ENCODE measurements at places on chromosomes 5 and 9.

DNA sequence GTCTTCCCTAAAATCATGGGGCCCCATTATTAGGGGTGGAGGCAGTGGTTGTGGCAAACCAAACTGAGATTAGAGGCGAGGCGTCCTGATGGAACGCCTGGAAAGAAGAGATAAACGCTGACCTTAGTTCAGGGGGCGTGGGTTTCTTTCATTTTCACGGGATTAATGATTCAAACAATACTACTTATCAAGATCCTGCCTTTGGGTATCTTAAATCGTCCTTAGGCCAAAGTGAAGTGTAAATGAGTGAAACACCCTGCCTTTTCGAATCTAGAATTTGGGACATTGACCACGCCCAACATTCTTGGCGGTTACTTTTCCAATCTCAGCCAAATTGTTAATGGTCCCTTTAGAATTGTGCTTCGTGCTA lies 1.0 kb upstream of the UBTD2 start:
- no peak for DNase-seq

DNA sequence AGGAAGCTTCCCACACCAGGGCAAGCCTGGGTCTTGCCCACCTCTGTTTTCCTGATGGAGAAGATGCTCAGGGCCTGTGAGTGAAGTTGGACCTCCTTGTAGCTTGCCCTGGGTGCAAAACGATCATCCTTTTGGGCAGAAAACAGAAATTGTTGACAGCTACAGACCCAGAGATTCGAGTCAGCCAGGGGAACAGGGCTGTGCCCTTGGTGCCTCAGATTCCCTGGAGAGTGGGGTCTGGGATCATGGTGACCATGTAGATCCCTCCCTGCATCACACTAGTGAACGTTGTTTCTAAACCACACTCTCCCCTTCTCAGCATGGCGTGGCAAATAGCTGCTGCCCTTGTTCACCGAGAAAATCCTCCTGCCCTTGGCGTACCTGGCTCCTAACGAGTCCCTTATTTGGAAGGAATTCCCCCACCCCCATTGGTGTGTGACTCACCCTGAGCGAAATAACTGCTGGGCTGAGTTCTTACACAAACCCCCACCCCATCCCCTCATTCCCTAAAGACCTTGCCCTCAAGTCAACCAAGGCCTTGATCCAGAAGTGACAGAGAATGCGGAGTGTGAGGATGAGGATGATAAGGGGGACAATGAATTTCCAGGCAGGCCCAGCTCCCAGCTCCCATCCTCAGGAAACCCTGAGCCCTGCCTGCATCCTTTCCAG lies 1.1 kb upstream of the DCANP1 start:
- DNase-seq, result no peak

DNA sequence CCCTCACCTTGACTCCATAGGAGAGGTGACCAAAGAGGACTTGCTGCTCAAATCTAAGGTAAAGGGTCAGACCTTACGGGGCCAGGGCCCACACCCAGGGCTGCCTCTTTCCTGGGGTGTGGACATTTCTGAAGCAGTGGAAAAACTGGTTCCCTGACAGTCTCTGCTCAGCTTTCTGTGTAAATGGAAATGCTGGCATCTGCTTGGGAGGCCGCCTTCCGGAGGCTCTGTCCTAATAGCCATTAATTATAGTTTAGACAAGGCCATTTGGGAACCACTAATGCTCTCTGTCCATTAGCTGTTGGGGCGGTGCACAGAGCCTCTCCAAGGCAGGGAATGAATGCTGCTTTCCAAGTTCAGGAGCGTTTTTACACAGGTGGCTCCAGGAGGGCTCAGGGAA lies 17.3 kb downstream of the USP20 start:
- DNase-seq, result no peak

- DNase-seq, result no peak
Measured at GRCh38 chr9:28215536-28216299, 642.4 kb upstream of the C9orf72 start.

DNA sequence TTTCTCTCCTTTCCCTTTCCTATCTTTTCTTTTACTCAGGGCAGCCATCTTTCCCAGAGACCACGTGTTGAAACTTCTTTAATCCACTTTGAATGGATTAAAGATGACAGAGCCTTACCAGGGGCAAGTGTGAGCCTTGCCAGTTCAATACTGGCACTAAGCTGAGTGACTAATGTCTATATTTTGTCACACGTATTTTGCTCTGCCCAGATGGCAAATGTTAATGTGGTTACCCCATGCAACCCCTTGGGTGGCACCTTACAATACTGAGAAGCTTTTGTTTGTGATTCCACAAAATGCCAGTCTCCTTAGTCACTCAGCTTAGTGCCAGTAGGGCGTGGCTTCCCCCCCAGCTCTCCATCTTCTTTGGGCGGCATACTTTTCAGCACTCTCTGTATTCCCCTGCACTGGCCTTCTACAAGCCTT lies 24.8 kb downstream of the ANXA1 start:
- no peak for DNase-seq

- DNase-seq, result no peak
Measured at GRCh38 chr5:76670508-76670907, 45.4 kb upstream of the F2R start.

GRCh38 chr9:35186524-35186923 lies 24.7 kb downstream of the UNC13B start:
- DNase-seq, result no peak

DNA sequence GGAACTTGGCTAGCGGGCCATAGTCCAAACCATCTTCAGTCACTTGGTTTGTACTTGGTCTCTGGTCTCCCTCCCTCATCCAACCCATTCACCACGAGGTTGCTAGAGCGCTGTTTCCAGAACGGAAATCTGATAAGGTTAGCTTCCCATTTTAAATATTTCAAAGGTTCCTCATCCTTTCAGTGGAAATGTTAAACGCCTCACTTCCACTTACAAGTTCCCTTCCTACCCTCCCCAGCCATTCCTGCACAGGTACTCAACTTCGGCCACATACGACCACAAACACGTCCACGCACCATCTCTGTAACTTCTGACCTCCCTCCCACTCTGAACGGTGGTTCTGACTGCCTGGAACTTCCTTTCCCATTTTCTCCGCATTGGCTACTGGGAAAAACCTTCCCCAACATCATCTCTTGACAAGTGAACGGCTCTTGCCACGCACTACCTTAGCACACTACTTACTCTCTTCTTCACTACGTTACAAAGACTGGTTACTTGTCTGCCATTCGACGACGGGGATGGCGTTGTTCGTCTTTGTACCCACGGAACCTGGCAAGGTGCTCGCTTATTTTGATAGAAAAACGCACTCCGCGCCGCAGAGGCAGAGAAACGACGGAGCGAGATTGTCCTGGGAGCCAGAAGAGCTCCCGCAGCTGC lies 629 bp downstream of the CCNH start:
- peak; percentile 33 for DNase-seq

DNA sequence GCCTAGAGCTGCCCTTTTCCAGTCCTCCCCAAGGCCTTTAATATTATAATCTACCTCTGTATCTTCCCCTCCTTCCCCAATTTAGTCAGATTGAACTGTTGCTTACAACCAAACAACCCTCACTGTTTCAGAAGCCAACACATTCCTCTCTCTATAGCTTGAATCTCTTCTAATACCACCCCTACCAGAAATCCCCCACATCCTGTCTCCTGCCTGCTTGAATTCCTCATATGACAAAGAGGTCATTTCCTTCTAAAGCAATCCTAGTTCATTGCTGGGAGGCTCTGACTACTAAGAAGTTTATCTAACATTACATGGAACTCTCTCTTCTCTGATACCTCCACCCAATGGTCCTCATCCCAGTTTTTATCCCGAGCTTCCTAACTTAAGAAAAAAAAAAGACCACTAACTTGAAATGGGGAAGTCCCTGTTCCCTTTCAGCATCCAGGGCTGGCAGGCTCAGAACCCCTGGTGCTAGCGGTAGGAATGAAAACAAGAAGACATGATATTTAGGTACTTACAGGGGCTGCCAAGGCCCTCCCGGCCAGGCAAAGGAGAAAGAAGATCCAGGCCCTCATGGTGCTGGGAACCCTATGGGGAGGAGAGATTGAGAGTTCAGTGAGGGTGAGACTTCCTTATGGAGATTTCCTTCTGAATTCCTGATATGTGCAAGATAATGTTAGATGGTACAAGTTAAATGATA lies 11.0 kb downstream of the SPARC start:
- no peak for DNase-seq

GRCh38 chr5:38581597-38581996 lies 25.2 kb upstream of the LIFR start:
- DNase-seq, result no peak

- no peak for DNase-seq
Measured at GRCh38 chr5:14242871-14243383, 99.8 kb downstream of the TRIO start.

DNA sequence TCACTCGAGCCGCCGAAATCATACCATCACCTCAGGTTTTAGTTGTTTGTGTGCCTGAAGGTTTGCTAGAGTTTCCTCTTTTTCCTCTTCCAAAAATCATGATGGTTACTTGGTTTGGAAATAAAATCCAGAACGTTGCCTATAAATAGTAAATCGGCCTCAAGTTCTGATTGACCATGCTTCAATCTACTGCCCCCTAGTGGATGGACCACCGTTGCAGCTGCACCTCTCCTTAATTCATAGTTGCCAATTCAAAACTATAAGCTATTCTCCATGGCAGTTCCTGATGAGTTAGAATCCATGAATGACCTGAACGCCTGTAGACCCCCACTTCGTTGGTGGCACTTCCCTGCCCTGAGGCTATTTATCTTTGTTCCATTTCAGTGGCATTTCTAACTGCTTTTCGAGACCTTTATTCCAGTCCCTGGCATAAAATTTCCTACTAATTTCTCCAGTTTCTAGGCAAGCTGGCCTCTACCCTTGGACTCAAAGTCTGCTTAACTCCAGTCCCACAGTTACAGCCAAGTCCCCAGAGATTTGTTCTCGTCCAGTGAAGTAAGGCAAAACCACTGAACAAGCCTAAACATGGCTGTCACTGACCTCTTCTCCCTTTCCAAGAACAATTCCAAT lies 422.6 kb downstream of the EFNA5 start:
- peak; percentile 2 for DNase-seq

DNA sequence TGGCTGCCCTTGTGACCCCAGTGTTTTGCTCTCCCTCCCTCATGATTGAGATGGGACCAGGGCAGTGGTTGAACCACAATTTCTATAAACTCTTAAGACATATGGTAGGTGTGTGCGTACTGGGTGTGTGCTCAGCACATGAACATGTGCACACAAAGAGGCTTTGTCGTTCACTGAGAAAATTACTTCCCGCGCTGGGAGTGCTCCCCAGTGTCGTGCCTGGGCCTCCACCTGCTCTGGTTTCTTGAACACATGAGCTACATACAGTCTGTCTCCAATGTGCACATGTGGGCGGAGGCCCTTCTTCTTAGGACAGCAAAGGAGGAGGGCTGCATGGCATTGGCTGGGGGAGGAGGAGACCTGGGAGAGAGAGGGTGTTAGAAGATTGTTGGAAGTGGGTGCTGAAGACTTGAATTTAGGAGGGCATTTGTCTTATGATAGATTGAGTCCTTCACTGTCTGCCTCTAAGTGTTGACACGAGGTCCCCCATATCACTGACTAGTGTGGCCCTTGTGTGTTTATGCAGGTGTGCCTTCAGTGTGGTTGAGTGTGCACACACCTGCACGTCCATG lies 170.0 kb downstream of the CACNA1B start:
- DNase-seq, result no peak

DNA sequence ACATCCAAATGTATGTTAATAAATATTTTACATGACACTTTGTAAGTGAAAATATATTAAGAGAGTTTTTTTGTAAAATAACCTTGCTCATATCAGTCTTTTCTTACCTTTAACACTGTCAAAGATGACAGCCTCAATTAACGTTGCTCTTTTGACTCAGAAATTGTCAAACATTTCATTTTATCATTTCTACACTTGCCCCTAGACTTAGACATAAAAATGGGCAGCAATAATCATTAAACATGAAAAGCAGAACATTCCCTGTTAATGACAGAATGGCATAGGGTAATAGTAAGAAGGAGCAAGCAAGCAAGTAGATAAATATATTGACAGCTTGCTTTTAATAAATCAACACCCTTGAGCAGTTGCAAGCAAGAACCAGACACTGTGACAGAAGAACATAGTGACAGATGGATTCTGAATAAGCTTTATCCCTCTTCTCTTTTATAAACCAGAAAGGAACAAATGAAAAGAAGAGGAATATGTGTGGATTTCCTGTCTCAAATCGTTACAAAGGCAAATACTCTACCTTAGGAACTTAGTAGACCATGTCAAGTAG lies 796.0 kb upstream of the CHD1 start:
- DNase-seq, result no peak

- DNase-seq, result no peak
Measured at GRCh38 chr5:72149742-72150141, 42.5 kb downstream of the MAP1B start.

DNA sequence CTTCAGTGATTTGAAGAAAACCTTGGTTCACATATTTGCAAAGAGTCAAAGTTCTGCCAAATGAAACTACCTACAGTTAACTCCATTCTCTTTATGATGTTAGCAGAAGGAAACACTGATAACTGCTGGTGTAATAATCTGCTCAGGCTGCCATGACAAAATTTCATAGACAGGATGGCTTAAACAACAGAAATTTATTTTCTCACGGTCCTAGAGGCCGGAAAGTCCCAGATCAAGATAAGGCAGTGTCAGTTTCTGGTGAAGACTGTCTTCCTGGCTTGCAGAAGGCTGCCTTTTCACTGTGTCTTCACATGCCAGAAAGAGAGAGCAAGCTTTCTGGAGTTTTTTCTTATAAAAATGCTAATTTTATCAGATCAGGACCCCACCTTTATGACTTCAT lies 102.4 kb upstream of the PARP8 start:
- no peak for DNase-seq

GRCh38 chr5:5523066-5523505 lies 100.6 kb downstream of the ICE1 start:
- no peak for DNase-seq

GRCh38 chr5:87787625-87788256 lies 375.0 kb upstream of the CCNH start:
- DNase-seq, result no peak

GRCh38 chr5:52754051-52754450 lies 33.7 kb upstream of the ITGA1 start:
- no peak for DNase-seq

DNA sequence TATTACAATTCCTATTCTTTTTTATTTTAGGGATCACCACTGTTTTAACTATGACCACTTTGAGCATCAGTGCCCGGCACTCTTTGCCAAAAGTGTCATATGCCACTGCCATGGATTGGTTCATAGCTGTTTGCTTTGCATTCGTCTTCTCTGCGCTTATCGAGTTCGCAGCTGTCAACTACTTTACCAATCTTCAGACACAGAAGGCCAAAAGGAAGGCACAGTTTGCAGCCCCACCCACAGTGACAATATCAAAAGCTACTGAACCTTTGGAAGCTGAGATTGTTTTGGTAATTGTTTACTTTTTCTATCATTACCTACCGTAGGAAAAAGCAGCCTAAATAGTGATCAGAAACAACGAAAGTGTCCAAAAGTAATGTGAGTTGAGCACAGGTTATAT lies 6.4 kb downstream of the GABRA6 start:
- no peak for DNase-seq

- DNase-seq, result no peak
Measured at GRCh38 chr5:91528831-91529230, 145.7 kb upstream of the ARRDC3 start.

DNA sequence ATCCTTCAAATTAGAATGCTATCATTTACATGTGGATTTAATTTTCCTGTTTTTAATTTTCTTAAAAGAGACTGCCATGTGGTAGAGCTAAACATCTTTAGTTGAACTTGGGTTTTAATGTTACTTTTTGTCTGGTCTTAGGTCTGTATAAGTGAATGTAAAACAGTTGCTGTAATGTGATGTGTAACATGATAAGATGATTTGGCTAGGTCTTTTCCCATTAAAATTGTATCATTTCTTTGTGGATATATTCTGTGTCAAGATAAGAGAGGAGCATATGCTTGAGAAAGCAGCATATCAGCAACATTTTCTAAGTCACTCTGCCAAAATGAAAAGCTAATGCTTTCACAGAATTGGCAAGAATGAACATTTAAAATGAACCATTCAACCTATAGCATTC lies 18.5 kb downstream of the TMEM167A start:
- no peak for DNase-seq

Measured in stimulated activated CD4-positive, alpha-beta T cell treated with anti-CD3 and anti-CD28 coated beads, Interleukin-4, amount 100 ng/mL, for 1 hour (primary cell).